ENCODE measurements at places on chromosomes 2 and 18.
A peak's percentile ranks its signal among the peaks of the same experiment; 100 is the strongest.

DNA sequence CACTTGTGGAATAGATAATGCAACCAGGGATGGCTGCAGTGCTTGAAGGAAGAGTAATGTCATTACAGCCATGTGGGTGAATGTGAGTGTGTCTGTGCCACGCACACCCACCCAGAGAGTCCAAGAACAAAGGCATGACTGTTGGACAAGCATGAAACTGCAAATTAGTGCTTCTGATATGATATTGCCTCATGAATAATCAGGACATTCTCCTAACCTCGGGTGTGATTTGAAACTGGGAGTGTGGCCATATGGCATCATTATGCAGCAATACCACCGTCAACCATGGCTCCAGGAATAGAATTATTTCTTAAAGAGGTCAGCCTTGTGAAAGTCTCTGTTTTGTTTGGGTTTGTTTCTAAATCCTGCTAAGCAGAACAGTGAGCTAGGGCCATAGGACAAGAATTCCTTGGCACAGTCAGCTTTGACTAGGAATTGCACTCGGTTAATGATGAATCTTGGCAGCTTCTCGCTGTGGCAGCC, 678.0 kb upstream of the RAB6C start:
- no peak for DNase-seq

- DNase-seq: no peak
Observed at GRCh38 chr18:78713726-78714125, 265.9 kb upstream of the SALL3 start.

- no peak for DNase-seq
Observed at GRCh38 chr18:76992226-76993084, 140.1 kb downstream of the MBP start.

- DNase-seq: no peak
Observed at GRCh38 chr2:221464971-221465370, 107.1 kb downstream of the EPHA4 start.

DNA sequence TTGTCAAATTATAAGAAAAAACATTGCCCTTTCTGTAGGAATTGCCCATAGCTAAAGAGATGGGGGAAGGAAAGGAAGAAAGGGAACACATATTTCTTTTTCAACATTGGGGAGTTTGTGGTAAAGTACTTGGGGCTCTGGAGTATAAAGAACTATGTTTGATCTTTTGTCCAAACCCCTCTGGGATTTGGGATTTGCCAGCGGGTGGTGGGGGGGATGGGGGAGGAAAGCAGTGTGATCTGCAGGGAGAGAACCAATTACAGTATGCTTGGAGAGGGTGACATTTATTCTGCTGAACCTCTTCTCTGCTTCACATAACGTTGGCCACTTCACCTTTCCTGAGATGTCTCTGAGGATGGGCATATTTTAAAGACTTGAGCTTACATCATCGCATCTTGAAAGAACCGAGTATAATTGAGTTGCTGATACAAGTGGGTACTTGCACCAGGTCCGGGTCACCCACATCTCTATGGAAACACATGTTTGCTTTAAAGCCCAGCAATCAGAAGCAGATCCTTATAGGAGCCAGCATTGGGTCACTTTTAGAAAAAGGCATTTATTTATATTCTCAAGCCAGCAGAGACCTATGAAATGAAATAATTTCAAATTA, 73.1 kb downstream of the SPATS2L start:
- no peak for DNase-seq

DNA sequence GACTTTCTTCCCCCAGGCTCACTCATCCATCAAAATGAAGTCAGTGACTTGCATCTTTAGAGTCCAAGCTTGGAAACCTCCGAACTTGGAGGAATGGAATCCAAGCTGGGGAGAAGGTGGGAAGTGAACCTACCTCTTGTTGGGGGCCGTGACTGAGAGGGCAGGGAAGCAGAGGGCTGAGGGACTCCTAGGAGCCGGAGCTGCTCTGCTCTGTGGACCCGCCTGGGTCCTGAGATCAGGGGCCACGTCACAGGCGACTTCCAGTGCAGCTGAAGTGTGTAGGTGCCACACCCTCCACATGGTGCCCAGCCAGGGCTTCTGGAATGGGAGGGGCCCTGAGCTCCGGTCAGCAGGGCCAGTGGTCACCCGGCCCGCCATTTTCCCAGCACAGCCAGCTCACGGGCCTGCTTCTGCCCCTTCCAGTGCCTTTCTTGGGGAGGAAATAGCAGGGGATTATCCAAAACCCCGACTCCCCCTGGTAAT, 63.4 kb upstream of the OTOS start:
- DNase-seq: no peak

DNA sequence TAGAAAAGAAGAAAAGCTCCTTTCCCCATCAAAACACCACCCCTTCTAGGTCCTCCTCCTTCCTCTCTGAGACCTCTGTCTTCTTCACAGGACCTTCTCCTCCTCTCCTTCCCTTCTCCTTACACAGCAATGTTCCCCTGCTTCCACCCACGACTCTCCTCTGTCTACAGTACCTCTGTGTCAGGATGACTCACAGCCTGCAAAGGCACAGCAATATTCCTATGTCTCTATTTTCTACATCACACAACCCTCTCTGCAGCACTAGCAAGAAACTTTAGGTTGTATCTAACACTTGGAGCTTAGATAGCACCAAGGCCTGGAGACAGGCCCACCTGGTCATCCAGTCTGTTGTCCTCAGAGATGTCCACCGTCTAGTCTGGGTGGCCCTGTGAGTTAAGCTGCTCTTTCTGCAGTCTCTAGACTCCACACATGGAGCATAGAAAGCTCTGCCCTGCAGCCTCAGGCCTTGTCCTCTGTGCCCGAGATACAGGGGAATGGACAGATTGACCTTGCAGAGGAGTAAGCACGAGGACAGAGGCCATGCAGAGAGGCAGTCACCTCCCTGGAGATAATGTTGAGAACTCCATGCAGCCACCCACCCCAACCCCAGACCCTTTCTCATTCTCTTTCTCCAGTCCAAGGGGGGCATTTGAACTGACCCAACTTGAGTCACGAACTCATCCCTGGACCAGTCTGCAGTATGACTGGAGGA, 212.0 kb downstream of the TNS1 start:
- no peak for DNase-seq

- peak; percentile 43 for DNase-seq
Observed at GRCh38 chr2:233479616-233480489, 86.7 kb downstream of the USP40 start.

- DNase-seq: peak; percentile 45
Observed at GRCh38 chr18:58669731-58670378, 1.4 kb upstream of the MALT1 start.

- DNase-seq: no peak
Observed at GRCh38 chr2:108970369-108970768, 18.7 kb downstream of the EDAR start.

- no peak for DNase-seq
Observed at GRCh38 chr2:236830926-236831325, 254.8 kb upstream of the COPS8 start.

DNA sequence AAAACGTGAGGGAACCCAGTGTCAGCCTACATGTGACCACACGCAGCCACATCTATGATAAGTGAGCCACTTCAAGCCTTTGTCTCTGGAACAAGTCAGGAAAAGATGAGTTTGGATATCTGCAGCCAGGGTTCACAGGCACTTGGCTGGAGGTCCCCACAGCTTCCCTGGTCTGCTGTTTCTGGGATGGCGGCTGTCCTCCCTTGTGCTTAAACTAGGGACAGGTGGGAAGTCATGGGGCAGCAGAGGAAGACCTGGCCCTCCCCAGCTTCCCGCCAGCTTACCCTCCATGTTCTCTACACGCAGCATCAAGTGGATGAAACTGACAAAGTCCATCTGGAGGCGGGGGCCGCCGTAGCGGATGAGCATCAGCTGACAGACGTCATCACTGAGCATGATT, 38.5 kb upstream of the GALNT14 start:
- DNase-seq: no peak

GRCh38 chr2:190136259-190136658, 73.7 kb upstream of the MSTN start:
- DNase-seq: no peak

DNA sequence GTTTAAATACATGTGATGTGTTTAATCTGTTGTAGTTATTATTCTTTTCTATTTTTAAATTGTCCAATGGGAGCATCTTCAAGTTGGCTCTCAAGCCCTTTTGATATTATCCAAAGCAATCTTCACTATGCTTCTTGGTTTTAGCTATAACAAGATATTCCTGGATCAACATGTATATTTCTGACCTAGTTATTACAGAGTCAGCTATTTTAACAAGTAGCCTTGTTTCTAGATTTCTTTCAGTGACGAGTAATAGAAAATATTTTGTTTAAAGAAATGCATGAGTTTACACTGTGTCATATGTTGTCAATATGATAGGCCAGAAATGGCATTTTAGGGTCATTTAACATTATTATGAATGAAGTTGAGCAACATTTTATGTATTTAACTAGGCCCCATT, 421.8 kb upstream of the MAP2 start:
- no peak for DNase-seq

GRCh38 chr2:9737053-9737875, 106.0 kb upstream of the TAF1B start:
- no peak for DNase-seq

- DNase-seq: no peak
Observed at GRCh38 chr2:16962505-16962904, 296.9 kb upstream of the CYRIA start.

DNA sequence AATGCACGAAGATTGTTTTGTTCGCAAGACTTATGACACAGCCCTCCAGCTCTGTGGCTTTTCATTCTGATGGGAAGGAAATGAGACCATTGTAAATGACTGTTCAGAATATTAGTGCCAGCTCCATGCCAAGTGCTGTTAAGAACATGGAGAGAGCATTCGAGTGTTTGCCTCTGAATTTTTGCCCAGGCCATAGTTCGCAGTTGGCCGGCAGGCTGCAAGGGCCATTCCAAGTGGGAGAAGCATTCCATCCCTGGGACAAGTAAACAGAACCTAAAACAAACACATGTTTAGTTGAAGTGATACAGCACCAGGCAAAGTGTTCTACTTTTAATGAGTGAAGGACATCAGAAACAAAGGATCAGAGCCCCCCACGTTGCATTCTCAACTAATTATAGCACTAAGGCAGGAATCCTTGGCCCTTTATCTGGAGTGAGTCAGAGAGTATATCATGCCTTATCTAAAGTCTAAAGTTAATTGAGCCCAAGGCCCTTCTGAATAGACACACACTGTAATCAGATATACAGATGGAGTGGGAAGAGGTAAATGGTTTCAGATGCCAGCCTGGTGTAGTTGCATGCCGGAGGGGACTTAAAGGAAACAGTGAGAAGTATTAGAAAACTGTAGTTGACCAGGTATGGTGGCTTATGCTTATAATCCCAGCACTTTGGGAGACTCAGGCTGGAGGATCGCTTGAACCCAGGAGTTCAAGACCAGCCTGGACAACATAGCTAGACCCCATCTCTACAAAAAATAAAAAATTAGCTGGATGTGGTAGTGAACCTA, 53.3 kb downstream of the NEDD4L start:
- DNase-seq: no peak

DNA sequence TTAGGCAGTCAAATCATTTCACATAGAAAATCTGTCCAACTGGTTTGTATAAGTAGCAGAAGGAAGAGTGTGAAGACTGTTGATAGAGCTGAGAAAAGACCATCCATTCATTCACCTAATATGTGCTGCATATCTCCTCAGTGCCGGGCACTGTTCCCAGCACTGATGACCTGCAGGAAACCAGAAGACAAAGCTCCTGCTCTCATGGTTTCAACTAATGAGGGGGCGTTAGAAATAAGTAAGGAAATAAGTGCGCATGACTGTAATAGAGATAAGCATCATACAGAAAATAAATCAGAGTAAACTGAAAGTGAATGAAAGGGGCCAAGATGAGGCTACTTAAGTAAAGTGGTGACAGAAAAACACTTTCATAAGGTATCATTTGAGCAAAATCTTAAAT, 427.5 kb upstream of the CDH20 start:
- no peak for DNase-seq

- no peak for DNase-seq
Observed at GRCh38 chr2:220064111-220065030, 436.9 kb downstream of the SLC4A3 start.

DNA sequence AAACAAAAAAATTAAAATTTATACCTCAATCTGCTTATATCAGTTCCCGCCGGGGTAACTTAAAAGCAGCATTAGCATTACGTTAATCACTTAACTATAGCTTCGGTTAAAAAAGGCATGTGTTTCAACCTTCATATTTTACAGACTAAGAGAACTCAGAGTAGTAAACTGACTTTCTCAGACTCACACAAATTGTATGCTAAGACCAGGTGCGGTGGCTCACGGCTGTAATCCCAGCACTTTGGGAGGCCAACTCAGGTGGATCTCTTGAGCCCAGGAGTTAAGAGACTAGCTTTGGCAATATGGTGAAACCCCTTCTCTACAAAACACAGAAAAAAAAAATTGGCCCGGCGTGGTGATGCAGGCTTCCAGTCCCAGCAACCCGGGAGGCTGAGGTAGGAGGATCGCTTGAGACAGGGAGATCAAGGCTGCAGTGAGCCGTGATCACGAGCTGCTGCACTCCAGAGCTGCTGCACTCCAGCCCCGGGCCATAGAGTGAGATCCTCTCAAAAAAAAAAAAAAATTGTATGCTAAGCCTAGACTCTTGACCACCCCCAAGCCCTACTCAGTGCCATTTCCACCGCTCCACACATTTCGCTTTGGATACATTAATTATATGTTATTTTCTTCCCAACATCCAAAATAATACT, 2.4 kb downstream of the HNRNPLL start:
- no peak for DNase-seq

- no peak for DNase-seq
Observed at GRCh38 chr2:184945326-184945725, 347.0 kb downstream of the ZNF804A start.

GRCh38 chr18:46315161-46315560, 211.0 kb downstream of the HAUS1 start:
- no peak for DNase-seq

All from stimulated activated effector memory CD8-positive, alpha-beta T cell treated with anti-CD3 and anti-CD28 coated beads, Interleukin-12 subunit alpha, Interleukin-12 subunit beta, amount 100 ng/mL, for 72 hours (primary cell).